ENCODE measurements at places on chromosomes 6 and 20. TPM values are rescaled to one million over a fixed set of nuclear protein-coding genes. Genes with fewer than 3 reads are reported as not detected.

HLA-DPB1 gene
- not detected for total RNA-seq

CALHM6 gene
- total RNA-seq = 0.74 TPM

TTK gene
- total RNA-seq = 62.7 TPM

ADGRF5 gene
- total RNA-seq = not detected

NKAPL gene
- not detected for total RNA-seq

DDX43 gene
- total RNA-seq = not detected

MATN4 gene
- not detected for total RNA-seq

DNA sequence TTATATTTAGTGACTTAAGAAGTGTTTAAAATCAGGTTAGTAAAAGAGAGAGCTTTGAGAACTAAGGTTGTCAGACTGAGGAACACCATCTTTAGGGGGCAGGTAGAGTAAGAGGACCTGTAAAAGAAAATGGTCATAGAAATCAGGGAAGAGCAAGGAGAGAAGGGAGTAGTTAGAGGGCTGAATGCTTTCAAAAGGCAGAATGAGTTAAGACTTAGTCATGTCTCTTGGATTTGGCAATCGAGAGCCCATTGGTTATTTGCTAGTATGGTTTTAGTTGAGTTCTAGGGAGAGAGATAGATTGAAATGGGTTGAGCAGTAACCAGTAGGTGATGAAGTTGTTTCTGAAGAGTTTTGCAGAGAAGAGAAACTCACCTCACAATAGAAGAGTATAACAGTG, 51.1 kb downstream of the RALGAPB start:
- no peak for DNase-seq

GRCh38 chr6:63803371-63803770, 167.8 kb downstream of the PHF3 start:
- DNase-seq = no peak

GRCh38 chr6:31972709-31973350, 892 bp upstream of the DXO start:
- no peak for DNase-seq

GRCh38 chr6:87049779-87050178, 45.1 kb downstream of the CGA start:
- no peak for DNase-seq

GRCh38 chr20:51413857-51414256, 128.7 kb downstream of the NFATC2 start:
- no peak for DNase-seq

DNA sequence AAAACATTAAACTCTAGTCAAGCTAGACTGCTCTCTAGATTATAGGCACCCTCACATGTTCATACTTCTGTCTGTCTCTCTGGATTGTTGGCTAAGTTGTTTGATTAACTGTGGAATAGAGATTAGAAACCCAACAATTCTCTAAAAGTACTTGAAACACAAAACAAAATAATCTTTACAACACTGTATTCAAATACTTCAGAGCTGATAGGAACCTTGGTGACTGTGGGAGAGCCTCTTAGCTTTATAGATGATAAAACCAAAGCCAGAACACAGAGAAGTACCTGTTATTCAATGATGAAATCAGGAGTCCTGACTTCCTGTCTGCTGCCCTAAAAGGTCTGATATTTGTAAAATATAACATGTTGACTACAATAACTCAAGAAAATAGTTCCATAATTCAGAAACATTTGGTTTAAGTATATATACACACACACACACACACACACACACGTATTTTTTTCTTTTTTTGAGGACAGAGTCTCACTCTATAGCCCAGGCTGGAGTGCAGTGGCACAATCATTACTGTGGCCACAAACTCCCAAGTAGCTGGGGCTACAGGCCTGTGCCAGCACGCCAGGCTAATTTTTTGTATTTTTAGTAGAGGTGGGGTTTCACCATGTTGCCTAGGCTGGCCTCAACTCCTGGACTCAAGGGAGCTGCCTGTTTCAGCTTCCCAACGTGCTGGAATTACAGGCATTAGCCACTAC, 222.0 kb downstream of the FUT9 start:
- DNase-seq = no peak

- no peak for DNase-seq
These were observed 208.0 kb upstream of the SASH1 start for GRCh38 chr6:148134592-148134991.

- no peak for DNase-seq
These were observed 217.9 kb downstream of the TBX18 start for GRCh38 chr6:84546427-84546914.

- DNase-seq = no peak
These were observed 359.2 kb downstream of the CDKAL1 start for GRCh38 chr6:20893412-20893811.
